ENCODE measurements at places on chromosomes 5 and 9.

- DNase-seq: no peak
Observed at GRCh38 chr5:143638654-143639053, 173.3 kb upstream of the HMHB1 start.

- no peak for DNase-seq
Observed at GRCh38 chr9:79446523-79447307, 125.0 kb upstream of the TLE4 start.

- DNase-seq: no peak
Observed at GRCh38 chr5:91722736-91723467, 339.8 kb upstream of the ARRDC3 start.

DNA sequence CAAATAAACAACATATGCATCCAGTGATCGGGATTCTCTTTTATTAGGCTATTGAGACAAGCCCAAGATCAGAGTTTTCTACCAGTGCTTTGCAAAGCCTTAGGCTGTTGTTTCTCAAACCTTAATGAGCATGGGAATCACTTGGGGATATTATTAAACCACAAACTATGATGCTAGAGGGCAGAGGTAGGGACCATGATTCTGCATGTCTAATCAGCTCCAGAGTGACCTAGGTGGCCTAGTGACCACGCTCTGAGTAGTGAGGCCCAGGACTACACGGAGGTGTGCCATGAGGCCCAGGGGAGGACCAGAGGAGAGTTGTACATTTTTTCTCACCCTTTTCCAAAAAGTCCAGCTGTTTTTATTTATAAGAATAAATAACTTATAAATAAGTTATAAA, 298.5 kb upstream of the TLE4 start:
- no peak for DNase-seq

DNA sequence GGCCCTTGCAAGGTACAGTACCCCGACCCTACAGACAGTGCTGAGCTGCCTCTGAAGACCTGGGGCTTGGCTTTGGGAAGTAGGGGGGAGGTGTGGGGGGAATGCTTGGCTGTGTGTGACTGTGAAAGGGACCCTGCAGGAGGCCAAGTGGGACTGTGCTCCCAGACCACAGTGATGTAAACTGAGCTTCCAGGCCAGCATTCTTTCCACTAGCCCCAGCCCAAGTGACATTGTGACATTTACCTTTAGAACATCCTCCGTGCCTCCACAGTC, 31.2 kb downstream of the HMCN2 start:
- DNase-seq: no peak

DNA sequence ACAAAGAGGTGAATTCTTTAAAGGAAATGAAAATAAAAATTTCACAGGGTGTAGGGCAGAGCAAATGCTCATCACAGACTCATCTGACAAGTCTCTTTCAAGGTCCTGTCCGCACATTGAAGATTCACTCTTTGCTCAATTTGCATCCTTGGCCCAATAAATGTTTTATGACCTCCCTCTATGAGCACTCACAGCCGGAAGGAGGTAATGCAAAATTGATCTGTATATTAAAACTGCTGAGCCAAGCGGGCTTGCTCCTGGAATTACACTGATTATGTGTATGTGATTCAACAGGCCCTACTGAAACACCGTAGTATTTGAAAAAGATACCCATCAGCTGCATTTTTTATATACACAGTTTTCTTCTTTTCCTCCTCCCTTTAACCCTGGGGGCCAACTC, 246.8 kb downstream of the IZUMO3 start:
- no peak for DNase-seq

DNA sequence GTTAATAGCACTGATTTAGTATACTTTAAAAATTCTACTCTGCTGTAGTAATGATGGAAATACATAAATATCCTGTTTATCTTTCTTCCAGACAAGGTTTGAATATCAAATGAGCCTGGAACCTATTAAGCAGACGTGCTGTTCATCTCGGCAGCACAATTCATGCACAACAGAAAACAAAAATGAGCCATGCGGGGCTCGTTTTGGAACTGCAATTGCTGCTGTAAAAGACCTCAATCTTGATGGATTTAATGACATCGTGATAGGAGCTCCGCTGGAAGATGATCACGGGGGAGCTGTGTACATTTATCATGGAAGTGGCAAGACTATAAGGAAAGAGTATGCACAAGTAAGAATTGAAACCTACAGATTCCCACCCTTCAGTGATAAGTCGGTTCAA, 79.1 kb upstream of the ITGA2 start:
- no peak for DNase-seq

DNA sequence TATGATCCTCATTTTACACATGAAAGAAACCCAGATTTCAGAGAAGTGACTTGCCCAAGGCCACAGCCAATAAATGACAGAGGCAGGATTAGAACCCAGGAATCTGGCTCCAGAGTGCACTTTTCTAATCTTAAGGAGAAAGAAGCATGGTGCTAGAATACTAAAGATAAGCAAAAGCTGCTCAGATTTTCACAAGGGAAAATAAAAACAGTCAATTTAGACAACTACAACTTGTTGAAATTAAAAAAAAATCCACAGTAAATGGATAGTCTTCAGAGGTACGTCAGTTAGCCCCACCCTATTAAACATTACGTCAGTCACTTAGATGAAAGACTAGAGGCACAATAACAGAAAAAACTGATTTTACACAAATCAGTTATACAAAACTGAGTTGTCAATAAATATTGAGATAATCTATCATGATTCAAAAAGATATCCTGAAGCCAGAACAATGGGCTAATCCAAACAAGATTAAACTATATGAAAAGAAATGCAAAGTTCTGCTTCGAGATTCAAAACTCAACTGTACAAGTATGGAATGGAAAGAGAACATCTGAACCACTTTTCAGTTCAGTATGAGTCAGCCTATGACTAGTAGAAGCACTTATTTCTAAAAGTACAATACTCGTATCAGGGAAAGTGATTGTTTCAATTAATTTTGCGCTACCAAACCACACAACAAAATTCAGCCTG, 9.3 kb downstream of the TMEM245 start:
- no peak for DNase-seq

DNA sequence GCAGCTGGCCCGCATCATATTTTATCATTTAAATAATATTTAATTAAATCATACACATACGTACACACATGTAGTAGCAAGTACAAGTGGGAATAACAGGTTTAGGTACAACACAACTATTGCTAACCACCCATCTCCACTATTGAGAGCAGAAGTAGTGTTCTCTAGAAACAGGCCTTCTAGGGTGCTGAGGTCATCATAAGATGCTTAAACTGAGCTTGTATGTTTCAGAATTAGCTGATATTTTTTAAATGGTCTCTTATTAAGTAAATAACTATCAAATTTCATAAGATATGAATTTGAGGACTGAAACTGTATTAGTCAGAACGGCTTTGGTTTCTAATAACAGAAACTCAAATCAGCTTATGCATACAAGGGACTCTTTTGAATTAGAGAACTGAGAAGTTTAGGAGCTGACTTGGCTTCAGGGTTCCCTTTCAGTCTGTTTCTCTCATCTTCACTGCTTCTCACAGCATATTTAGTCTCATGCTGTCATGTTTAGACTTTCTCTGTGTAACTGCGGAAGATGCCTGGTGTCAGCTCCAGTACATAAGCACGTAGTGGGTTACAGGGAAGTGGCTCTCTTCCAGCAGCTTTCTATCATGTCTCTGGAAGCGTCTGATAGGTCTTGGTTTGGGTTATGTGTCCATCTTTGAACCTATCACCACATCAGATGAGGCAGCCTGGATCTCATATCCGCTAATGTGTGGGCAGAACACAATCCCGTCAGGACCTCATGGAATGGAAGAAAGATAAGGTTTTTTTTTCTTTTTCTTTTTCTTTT, 25.0 kb upstream of the OCLN start:
- no peak for DNase-seq

- no peak for DNase-seq
Observed at GRCh38 chr5:80125962-80126480, 90.9 kb downstream of the THBS4 start.

GRCh38 chr5:180521101-180521500, 26.9 kb downstream of the CNOT6 start:
- no peak for DNase-seq

- no peak for DNase-seq
Observed at GRCh38 chr5:180820788-180821321, 18.2 kb upstream of the MGAT1 start.
